Epithelial cell of alveolus of lung (primary cell): ENCODE measurements at places on chromosomes 12 and 14. TPM values are rescaled to one million over a fixed set of nuclear protein-coding genes. Genes with fewer than 3 reads are reported as not detected.

Gene IPO8
- total RNA-seq: 17.4 and 17.5 TPM in 2 replicates

Gene TROAP
- 16.7 and 18.7 TPM in 2 replicates for total RNA-seq

Gene GLTP
- total RNA-seq: 41.0 and 46.0 TPM in 2 replicates

Gene MYF6
- under 0.01 and 0.80 TPM in 2 replicates for total RNA-seq

Gene GZMH
- total RNA-seq: not detected in 2 replicates
